ENCODE measurements at places on chromosomes 2 and 18.

DNA sequence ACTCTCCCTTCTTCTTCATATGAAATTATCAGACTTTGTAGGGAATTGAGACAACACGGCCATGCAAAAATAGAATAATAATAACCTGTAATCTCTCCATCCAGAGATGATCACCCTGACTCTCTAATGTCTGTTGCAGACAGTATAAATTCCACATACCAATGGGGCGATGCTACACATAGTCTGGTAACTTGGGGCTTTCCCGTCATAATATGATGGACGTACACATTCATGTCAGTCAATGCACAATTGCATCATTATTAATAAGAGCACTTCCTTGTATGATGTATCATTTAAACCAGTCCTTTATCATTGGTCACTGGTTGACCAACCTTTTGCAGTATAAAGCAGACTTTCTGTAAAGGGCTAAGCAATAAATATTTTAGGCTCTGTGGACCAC is 39.5 kb upstream of the SCLY start:
- no peak for DNase-seq

- no peak for DNase-seq
Measured at GRCh38 chr2:221254299-221254698, 317.8 kb downstream of the EPHA4 start.

- no peak for DNase-seq
Measured at GRCh38 chr18:49073437-49073836, 122.7 kb upstream of the SMAD7 start.

- no peak for DNase-seq
Measured at GRCh38 chr2:30368258-30368657, 78.8 kb upstream of the LCLAT1 start.

- DNase-seq = no peak
Measured at GRCh38 chr18:13145636-13146190, 72.8 kb upstream of the LDLRAD4 start.

- DNase-seq = no peak
Measured at GRCh38 chr18:60554967-60555366, 182.4 kb upstream of the MC4R start.

DNA sequence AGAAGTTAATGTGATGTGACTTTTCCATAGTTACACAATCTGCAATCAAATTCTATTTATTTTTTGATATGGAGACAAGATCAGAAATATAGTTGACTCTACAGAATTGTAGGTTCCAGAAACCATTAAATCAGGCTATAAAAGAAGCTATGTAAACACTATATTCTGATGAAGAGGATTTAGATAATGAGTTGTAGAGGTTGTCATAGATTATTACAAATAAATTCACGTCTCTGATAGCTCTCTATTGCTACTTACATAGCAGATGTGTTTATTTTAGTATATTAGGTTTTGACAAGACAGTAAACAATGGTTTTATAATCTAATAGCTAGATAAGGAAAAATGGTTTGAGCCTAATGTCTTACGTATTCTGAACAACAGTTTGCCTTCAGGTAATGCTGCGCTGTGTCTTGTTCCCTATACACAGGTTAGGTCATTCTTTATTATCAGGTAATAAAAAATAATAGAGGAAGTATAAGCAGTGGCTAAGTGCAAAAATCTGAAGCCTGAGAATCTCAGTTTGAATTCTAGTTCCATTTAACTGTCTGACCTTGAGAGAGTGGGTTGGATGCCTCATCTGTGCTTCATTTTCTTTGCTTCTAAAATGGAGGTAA is 93.4 kb downstream of the PPP1R1C start:
- DNase-seq = no peak

- DNase-seq = no peak
Measured at GRCh38 chr2:238344517-238344916, 24.2 kb downstream of the TRAF3IP1 start.

GRCh38 chr2:88085602-88086001 is 18.0 kb downstream of the SMYD1 start:
- no peak for DNase-seq

- DNase-seq = no peak
Measured at GRCh38 chr2:110876167-110876999, 144.0 kb downstream of the ACOXL start.
